ENCODE measurements at places on chromosomes 11 and 22.
A peak's percentile ranks its signal among the peaks of the same experiment; 100 is the strongest.

DNA sequence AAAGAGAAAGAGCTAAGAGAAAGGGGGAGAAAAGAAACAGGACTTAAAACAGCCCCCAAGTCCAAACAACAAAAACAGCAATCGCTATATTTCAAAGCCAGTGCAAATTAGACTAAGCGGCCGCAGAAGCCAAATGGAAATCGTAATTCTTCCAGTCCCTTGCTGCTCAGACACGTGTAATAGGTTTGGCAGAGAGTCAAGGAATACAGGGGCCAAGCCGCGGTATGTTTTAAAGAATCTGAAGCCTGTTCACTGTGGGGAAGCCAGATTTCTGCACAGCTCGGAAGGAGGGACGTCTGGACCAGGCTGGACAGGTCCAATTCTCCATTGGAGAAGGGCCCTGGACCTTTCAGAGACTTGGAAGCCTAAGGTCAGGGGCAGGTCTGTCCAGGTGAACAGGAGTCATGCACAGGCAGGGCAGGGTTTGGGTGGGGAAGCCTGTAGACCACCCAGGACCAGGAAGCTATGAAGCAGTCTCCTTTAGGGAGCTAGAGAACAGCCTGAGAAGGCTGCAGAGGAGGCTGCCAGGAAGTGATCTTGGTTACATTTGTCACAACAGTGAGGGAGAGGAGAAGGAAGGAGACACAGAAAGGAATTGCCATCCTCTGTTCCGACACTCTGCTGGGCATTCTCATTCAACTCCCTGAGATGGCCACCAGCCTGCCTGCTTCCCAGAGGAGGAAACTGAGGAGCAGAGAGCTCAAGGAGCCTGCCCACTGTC, 265.5 kb upstream of the ISX start:
- DNase-seq: peak; percentile 18

GRCh38 chr11:76783294-76783895, at the start of gene TSKU:
TSKU (plus strand) TSS chr11:76783356; CDS start chr11:76795617, 12,261 bp downstream.
- DNase-seq: no peak

DNA sequence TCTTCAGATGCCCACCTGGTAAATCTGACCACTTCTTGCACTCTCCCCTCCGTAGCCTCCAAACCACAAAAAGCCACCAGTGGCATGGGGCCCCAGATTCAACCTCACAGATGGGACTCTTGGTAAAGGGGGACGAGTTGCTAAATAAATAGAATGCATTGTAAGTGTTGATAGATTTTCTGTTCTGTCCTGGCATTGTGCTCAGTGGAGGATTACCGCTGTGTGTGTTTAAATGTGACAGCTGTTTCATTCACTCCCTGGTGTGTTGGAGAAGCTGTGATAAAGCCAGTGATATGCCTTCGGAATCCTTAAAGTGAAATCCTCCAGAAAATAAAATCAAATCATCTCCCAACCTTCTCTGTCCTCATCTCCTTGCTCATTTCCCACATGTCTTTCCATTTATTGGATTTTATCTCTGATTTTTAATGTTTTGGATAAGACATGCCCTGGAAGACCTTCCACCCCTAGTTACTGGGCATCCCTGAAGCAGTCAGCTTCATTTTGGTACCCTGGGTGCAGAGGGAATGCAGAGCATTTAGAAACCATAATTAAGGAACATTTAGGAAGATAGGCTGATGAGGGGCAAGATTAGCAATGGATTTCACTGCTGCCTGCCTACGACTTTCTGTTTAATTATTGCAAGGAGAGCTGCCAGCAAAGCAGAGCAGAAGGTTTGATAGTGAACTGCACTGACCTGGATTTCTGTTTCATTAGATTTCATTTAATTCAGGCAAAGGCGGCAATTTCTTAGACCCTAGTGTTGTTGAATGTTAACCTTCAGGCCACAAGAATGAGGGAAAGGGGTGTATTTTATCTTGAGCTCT, 460.9 kb upstream of the KIRREL3 start:
- no peak for DNase-seq

DNA sequence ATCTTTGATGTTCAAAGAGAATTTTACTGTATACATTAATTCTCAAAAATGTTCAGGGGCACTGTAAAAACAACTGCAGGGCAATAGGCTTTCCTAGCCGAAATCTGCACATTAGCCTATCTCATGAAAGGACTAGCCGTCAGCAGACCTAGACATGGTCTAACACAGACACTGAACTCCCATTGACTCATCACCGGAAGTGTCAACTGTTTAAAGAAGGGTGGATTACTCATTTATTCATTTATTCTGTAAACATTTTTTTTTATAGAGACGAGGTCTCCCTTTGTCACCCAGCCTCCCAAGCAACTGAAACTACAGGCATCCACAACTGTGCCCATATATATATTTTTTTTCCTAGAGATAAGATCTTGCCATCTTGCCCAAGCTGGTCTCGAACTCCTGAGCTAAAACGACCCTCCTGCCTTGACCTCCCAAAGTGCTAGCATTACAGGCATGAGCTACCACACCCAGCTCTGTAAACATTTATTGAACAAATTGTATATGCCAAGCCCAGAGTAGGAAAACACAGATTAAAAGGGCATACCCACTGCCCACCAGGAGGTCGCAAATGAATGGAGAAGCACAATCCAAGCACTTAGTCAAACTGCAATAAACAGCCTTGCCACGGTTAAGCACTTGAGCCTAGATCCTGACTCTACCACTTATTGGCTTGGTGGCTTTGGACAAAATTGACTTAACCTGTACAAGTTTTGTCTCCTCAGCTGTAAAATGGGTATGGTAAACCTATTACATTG, 26.6 kb downstream of the RAB30 start:
- no peak for DNase-seq

- DNase-seq: no peak
Measured at GRCh38 chr11:73359341-73359740, 16.9 kb upstream of the RELT start.

GRCh38 chr11:64015935-64016845, 19.5 kb upstream of the FLRT1 start:
- DNase-seq: peak; percentile 45

DNA sequence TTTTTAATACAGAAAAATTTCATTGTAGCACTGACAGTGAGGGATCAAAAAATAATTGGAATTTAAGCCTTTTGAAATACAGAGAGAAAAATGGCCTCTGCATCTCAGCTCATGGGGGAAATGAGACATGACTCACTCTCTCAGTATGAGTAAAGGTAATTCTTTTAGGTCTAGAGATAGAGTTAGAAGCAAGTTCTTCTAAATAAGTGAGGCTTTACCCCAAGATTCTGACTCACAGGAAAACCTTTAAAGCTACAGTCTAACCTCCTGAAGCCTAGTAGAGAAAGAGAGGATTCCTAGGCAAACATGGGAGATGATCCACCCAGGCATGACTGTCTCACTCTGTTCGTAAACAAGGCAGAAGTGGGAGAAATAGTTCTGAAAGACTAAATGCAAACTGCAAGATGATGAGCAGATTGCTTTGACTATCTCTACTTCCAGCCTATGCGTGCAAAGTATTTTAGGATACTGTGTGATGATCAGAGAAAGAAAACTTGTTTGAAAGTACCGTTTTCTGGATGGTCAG, 1003.3 kb upstream of the CCDC90B start:
- no peak for DNase-seq

GRCh38 chr22:24436553-24436952, 9.2 kb downstream of the ADORA2A start:
- DNase-seq: no peak

DNA sequence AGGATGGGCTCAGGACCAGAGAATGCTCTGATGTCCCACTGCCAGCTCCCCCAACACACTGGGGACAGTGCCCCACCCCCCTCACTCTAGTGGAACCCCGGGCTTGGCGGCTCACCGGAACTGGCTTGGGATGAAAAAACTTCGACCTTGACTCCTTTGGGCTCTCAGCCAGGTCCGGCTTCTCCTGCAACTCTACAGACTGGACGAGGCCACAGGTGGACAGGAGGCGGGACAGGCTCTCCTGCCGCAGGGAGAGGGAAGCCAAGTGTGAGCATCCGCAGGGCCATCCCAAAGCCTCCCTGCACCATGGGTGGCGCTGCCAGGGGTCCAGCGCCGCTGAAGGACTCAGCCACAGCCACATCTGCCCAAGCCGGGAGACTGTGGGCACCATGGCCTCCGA, 3.7 kb downstream of the RRP7A start:
- DNase-seq: no peak

DNA sequence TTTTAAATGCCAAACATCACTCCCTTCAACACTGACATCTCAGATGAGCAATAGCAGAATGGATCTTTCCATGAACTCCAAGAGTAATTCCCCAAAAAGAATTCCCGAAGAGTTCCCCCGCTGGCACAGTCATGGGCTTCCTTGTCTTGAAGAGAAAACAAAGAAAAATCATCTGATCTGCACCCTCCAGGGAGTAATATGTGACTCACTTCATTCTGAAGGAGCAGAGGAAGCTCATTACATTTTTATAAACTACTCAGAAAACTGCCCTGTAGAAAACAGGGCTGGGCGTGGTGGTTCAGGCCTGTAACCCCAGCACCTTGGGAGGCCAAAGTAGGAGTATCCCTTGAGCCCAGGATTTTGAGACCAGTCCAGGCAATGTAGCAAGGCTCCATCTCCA, 35.7 kb downstream of the CELSR1 start:
- no peak for DNase-seq

DNA sequence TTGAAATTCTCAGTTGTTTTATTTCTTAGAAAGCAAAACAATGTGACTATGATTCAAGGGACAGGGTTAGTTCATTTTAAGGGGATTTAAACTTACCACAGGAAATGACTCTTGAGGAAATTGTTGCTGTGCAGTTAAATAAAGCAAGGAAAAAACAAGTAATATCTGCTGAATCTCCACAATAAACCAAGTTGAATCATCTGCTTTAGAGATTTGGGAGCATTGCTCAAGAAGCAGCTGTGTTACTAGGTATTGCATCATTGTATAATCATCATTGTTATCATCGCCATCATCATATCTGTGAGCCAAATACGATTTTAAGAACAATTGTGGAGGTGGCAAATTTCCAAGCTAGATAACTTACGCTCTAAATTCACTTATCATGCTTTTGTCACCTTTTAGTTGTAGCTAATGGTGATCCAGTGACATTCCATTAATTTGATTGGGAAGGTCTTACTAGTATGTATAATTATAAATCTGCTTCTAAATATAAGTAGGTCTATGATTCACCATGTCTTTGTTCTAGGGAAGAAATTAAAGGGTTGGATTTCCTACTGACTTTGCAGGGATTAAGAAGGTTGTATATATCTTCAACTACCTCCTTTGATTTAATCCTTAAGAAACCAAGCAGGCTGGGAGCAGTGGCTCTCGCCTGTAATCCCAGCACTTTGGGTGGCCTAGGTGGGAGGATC, 19.9 kb downstream of the MMP10 start:
- no peak for DNase-seq

DNA sequence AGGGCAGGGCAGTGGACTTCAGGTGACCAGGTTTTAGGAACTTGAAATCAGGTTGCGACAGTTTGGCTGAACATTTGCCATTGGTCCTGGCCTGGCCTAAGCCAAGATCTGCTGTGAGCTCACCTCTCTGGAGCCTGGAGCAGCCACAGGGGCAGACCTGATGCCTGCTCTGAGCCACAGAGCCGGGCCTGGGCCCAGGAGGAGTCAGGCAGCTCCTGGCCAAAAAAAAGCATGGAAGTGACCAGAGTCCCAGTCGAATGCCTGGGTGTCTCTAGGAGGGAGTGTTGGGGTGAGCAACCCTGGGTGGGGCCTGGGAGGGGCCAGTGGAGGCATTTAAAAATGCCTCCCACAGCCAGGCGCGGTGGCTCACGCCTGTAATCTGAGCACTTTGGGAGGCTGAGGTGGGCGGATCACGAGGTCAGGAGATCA, 6.0 kb upstream of the OMP start:
- no peak for DNase-seq

GRCh38 chr11:120663142-120663541, 151.6 kb downstream of the GRIK4 start:
- no peak for DNase-seq

GRCh38 chr22:30602049-30602448, 4.9 kb upstream of the TCN2 start:
- no peak for DNase-seq

- peak; percentile 3 for DNase-seq
Measured at GRCh38 chr11:85590848-85591483, 36.2 kb downstream of the DLG2 start.

DNA sequence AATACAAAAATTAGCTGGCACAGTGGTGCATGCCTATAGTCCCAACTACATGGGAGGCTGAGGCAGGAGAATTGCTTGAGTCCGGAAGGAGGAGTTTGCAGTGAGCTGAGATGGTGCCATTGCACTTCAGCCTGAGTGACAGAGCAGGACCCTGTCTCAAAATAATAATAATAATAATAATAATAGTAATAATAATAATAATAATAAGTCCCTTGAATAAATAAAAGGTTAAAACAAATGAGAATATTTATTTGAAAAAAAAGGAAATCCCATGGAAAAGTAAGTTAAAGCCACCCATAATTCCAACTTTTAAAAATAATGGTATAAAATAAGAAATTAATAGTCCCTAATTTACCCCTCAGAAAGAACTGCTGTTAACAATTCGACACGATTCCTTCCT, 10.0 kb upstream of the NAV2 start:
- DNase-seq: no peak

GRCh38 chr11:69482322-69482721, 859 bp downstream of the LINC01488 start:
- DNase-seq: no peak

DNA sequence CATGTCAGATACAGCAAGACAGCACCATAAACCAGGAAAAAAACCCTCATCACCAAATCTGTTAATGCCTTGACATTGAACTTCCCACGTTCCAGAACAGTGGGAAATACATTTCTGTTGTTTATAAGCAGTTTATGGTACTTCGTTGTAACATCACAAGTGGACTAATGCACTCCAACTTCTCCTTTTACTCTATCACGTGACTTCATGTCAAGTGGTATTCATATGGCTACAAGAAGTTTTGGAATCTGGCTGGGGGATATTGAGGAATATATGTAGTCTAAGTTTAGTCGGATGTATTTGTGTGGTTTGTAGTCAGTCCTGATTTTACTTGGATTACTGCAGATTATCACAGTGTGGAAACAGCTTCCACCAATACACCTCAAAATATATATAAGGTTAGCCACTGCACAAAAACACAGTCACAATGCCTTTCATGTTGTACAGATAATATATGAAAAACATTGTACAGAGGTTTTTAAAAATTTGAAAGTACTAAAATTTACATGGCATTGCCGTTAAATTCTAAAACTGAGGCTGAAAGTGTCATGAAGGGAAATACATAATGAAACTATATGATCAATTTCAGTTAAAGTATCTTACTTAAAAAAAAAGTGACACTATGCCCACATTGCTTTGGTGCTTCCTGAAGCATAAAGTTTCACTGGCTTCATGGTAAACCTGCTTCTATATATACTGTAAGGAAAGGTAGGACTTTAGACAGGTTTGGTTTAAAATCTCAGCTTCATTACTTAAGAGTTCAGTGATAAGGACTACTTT, 134.1 kb downstream of the CASP12 start:
- DNase-seq: no peak

DNA sequence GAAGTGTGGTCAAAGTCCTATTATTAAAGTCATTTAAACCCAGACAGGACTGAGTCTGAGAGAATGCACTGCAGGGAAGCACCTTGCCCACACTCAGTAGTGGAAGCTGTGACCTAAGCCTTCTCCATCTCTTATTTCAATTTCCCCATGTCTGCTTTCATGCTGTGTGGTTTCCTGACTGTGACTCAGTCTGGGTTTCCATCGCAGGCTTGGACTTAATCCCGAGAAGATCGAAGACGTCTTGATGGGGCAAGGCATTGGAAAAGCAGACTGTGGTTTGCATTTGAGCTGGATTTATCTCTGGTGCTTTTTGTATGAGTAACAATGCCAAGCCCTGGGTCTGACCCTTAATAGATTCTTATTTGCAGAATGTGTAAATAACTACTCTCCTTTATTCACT, 238.9 kb downstream of the NTM start:
- DNase-seq: no peak

GRCh38 chr22:21694795-21695429, 29.1 kb downstream of the PPIL2 start:
- DNase-seq: no peak
